HT-29 (cell line): ENCODE measurements at places on chromosomes 1 and 21. TPM values are rescaled to one million over a fixed set of nuclear protein-coding genes. Genes with fewer than 3 reads are reported as not detected.

DNA sequence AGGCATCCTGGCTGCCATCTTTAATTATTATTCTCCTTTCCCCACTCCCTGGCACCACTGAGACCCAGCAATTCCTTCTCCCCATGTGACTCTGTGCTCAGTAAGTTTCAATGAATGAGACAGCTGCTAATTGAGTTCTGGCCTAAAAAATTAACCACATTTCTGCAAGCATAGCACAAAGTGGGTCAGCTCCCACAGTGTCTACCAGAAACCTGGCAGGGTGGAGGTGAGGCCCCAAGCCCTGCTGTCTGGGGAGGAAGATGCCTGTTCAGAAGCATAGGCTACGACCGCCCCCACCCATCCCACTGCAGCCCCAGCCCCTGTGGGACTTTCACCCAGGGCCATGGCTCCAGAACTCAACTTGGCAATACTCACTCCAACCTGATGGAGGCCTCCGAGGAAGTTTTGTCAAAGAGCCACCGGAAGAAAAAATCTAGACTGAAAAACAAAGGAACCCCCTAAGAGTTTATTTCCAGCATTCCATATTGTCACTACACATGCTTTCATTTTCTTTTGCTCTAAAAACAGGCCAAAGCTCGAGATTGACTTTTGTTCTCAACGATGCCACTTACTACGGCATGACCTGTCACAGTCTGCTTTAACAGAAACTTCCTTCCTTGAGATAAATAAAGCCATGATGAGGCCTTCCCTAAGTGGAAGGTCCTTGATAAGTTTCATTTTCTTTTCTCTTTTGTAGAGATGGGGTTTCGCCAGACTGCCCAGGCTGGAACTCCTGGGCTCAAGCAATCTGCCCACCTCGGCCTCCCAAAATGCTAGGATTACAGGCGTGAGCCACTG is 26.5 kb downstream of the TMEM63A start:
- no peak for DNase-seq

- DNase-seq, result peak; percentile 67
Measured at GRCh38 chr1:42956739-42957138, 1.9 kb downstream of the SLC2A1 start.

DNA sequence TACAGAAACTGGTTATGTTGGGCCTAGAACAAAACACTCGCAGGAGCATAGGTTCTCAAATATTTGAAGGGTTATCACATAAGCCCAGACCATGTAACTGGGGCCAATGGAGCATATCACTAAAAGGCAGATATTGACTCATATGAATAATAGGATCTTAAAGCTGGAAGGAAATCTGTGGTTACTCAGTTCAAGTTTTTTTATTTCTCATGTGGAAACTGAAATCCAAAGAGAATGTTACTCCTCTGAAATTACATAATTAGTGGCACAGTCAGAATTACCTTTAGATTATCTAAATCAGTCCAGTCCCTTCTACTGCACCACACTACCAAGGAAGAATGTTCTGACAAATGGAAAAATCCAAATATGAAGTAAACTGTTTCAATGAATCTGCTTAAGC is 12.0 kb downstream of the SLAMF8 start:
- DNase-seq, result no peak

- no peak for DNase-seq
Measured at GRCh38 chr1:98210064-98210463, 289.2 kb upstream of the DPYD start.

DNA sequence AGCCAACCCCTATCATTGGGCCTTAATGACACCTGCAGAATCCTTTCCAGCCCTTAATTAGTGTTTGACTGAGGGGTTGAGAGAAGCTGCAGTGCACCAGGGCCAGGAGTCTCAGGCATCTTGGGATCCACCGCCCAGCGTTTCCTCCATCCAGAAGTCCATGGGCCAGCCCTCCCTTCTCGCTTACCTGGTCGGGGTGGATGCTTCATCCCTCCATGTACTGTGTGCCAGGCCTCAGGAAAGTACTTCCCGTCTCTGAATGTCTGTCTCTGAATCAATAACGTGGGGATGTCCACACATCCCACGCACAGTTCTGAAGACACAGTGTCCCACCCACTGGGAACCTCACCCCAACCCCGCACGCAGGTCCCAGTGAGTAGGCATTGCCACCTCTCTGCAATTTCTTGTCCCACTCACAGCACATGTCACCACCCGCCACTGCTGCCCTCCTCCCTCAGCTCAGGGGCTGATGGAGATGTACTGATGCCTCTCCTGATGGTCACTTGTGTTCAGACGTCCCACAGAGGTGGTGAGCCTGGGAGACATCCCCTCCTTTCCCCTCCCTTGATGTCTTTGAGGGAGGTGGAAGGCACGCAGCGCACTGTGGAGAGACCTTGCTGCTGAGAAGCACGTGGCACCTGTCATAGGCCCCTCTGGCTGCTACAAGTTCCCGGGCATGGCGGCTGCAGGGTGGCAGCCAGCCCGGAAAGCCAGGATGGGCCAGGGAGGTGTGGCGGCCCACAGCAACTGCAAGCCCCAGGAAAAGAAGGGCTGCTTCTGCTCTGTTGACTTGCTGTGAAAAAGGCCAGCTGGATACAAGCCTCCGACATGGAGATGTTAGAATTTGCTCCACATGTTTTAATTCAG is 29.4 kb upstream of the PRSS38 start:
- no peak for DNase-seq

GRCh38 chr1:243288062-243288461 is 32.2 kb downstream of the SDCCAG8 start:
- no peak for DNase-seq

Gene CD5L
- total RNA-seq, result not detected in 2 replicates
